NB4 (cell line): ENCODE measurements at places on chromosomes 4 and X.

GRCh38 chr4:17511509-17511949, 361 bp downstream of the QDPR start:
- peak; percentile 84 for DNase-seq

DNA sequence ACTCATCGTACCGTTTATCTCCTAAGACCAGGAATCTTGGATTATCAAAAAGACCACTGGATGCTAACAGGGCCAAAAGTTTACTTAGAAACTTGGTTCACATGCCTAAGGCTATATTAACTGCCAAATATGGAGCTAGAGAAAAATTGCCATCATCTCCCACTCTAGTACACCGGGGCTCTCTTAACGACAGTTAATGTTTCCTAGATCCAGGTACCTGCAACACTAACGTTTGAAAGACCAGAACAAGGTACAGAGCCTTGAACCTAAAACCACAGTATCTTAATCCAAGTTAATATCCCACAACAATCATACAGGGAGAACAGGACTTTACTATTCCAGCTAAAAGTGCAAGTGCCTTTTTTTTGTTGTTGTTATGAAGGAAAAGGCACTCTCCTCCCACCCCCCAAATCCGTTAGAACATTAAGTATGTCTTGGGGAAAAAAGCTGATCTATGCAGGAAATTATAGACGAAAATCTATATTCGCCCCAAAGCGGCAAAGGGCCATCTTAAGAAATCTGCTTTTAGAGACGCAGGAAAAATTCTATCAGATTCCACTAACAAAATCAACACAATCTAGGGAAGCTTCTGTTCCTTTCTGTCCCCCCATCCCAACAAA, 1.3 kb downstream of the G3BP2 start:
- DNase-seq: no peak

DNA sequence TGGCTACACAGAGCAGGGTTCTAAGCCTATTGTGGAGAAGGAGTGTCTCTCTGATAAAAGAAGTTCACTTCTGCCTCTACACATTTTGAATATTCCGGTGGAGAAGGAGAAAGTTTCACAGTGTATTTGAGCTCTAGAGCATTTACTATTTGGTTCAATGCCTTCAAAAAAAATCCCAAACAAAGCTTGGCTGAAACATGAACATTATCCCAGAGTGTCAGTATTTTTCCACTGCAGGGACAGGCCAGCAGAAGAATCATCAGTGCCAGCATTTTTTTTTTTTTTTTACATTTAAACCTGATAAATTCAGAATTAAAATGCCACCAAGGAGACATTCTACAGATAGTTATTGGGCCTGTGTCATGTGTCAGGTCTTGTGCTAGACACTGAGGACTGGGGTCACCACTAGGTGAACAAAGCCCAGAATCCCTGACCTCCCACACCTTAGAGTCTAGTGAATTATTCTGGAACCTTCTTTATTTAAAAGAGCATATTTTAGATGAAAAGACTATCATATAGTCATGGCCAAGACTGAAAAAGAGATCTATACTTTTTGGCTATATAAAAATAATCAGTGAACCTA, 48.0 kb upstream of the NAP1L5 start:
- DNase-seq: no peak

DNA sequence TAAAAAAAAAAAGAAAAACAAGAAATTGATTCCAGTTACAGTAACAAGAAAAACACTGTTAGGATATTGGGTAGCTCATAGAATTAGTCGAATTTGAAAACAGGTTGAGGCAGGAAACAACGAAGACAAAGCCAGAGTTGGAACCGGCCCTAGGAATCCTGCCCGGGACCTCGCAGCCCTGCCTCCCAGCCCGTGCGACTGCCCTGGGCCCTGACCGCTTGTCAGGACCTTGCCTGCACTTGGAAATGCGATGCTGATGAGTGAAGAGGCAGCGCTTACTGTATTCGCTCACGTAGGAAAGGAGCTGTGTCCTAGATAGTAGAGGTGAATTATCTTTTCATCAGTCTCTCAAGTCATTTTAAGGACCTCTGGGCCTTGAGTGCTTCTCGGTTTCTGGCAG, 611.7 kb upstream of the FAT1 start:
- DNase-seq: no peak

DNA sequence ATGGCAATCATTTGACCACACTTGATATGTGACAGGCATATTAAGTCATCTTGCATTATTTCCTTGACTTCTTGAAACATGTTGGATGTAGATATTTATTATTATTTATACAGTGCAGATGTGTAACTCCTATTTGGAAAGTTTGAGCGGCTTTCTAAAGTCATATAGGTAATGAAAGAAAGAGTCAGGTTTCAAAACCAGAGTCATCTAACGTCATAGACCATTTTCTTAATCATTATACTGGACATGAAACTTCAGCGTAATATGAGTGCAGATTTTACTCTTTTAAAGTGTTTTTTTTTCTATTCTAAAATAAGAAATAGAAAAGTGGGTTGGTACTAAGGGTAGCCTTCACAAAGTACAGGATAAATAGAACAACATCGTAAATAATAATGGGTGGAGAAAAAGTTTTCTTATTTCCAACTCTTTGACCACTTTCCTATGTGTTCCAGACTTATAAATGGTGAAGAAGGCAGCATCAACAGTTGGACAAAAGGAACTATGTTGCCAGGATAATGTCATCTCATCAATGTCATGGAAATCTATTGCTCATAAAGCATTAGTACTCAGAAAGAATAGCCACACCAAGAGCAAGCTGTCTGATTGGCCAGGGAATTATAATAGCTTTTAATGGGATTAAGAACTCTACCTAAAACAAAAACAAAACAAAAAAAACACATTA, 108.0 kb upstream of the PCDH18 start:
- DNase-seq: no peak

DNA sequence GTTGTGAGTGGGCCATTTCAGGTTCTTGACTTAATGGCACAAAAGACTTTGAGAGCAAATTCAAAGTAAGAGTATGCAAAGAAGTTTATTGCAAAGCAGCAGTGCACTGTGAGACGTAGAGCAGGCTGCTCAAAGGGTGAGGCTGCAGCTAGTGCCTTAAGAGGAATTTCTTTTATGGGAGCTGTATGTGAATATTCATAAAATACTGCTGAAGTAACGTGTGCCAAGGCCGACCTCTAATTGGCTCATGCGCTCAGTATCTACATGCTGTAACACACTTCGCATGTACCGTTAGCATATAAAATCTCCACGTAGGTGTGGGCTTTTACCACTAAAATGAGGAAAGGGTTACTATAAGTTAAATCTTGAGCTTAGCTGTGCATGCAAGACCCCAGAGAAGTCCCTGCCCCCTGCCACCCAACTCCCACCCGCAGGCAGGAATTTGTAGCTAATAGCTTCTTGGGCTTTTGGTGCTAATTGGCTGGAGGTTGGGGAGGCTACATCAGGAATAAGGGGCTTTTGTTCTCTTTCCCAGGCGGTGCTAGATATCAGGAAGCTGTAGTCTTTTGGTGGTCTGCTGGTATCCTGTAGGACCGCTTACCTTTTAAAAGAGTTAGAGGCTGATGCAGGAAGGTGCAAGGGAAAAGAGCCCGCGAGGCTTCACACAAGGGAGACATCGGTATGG, 47.6 kb downstream of the FSTL5 start:
- no peak for DNase-seq

GRCh38 chr4:123317211-123317610, 79.4 kb upstream of the SPRY1 start:
- DNase-seq: no peak

DNA sequence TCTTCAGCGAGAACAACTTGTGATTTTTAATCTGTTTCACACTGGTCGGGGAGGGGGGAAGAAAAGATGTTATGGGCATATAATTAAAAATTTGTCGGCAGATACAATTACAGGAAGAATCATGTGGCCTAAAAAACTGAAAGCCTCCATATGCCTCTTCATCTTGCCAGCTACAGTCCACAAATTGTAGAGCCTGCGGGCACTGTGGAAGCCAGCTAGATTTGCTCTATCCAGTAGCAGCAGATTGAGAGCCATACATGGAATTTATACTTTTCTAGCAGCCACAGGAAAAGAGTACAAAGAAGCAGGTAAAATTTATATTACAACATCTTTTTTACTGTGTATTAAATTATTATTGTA, 147.3 kb downstream of the TBL1X start:
- no peak for DNase-seq

DNA sequence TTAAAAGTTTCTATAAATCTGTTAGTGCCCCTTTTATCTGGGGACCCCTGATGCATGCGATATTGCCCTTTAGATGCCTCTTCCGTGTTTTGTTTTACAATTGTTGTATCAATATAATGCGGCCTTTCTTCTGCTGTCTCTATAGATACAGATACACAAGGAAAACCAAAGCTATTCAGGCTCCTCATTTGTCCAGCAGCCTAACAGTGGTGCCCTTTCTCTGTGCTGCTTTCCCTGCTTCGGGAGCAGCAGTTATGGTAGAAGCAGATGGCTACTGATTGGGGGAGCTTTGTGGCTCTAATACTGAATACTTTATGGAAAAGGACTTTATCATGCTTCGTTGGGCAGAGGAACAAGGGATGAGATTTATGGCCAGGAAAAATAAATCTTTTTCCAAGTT, 10.6 kb upstream of the PRDM8 start:
- DNase-seq: no peak

GRCh38 chr4:88135356-88135663, 23.1 kb downstream of the ABCG2 start:
- no peak for DNase-seq

DNA sequence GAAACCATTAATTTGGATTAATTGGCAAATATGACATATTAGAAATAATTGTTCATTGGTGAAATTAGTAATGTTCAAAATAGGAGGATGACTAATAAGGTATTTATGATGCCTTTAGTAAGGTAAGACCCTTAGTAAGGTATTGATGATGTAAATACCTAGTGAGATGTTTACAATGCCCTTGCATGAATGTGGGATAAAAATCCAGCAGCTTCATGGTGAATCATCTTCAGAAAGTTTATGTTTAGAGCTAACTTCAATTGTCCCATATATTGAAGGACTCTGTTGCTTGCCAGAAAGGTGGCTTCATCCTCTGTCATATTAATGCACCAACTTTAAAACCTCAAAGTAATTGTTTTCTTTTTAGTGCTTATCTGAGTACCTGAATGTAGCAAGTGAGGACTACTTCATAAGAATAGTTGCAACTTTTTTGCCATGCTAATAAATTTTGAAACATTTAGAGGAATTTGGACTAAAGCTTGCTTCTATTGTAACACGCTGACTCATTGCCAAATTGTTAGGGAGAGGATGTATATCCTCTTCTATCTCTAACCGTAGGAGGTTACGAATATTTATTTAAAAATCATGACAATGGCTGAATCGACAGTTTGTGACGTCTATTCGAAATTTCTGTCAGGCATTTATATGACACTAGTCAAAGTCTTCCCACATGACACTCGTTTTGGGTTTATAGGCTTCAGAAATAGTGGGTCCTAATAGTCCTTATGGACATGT, 174.1 kb upstream of the HS3ST1 start:
- no peak for DNase-seq

DNA sequence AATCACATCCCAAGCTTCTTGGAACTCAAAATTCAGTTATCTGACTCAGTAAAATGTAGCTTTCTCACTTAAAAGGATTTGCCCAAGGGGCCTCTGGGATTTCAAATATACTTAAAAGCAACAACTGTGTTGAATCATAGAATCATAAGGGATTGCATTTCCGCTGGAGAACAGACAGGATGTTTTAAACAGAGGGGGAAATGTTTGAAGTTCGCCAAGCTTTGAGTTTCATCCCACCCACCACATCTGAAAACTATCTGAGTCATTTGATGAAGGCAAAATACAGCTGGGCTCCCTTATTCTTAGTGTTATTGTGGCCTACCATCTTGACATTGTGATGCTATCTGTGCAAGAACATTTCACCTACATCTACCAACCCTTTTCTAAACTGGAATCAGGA, 73.5 kb downstream of the PPP1R2C start:
- no peak for DNase-seq

DNA sequence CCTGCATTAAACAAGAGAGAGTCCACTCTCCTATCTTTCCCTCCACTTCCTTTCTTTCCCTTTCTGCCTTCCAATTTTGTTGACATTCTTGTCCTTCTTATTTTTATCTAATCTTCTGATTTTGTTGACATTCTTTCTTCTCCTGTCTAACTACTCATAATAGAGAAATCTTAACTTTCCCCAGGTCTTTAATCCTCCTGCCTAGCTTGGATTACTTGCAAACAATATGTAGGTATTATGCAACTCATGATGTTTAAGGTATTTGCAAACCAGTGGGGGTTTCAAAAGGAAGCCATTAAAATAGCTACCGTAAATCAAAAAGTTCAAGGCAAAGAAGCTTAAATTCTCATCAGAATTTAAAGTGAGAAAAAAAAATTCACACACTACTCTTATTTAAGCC, 53.9 kb downstream of the PROM1 start:
- no peak for DNase-seq

- DNase-seq: no peak
Observed at GRCh38 chrX:77444075-77444474, 3.1 kb upstream of the FGF16 start.

DNA sequence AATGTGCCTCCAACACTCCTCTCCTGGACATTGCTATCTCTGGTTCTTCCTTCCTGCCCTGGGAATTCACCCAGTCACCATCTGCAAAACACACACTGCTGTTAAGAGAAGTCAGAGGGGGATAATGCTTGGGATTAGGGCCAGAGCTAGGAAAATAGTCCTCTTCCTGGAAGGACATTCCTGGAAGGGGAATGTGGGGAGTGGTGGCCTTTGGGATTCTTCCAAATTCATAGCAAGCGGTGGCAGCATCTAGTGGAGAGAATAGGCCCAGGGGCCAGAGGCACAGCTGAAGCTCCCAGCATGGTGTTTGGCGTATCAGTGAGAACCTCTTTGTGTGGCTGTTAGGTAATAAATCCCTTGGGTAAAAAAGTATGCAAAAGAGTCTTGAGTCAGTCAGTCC, 34.3 kb downstream of the SHROOM4 start:
- DNase-seq: no peak

- peak; percentile 63 for DNase-seq
Observed at GRCh38 chrX:1026263-1027015, 186.0 kb downstream of the CRLF2 start.

GRCh38 chr4:24143741-24144140, 253.9 kb upstream of the PPARGC1A start:
- DNase-seq: no peak

DNA sequence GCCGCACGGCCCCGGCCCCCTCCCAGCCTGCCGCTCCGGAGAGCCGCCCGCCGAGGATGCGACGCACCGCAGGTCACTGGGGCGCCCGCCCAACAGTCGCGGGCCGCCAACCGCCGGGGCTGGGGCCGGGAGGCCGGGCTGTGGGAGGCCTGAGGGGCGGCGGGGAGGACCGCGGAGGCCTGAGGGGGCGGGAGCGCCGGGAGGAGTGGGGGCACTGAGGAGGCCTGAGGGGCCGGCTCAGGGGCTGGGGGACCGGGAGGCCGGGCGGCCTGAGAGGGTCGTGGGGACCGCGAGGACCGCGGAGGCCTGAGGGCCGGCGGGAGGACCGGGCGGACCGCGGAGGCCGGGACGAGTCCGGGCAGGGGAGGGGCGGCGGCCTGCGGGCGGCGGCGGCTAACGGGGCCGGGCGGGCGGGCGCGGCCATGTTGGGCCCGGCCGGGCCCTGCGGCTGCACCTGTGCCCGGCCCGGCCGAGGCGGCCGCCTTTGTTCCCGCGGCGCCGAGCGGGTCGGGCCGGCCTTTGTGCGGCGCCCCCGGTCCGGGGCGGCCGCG, 353 bp downstream of the NSD2 start:
- peak; percentile 72 for DNase-seq
